ENCODE measurements at places on chromosomes 2 and 18. TPM values are rescaled to one million over a fixed set of nuclear protein-coding genes. Genes with fewer than 3 reads are reported as not detected.

Gene IRS1
- polyA plus RNA-seq: 13.4 TPM

DNA sequence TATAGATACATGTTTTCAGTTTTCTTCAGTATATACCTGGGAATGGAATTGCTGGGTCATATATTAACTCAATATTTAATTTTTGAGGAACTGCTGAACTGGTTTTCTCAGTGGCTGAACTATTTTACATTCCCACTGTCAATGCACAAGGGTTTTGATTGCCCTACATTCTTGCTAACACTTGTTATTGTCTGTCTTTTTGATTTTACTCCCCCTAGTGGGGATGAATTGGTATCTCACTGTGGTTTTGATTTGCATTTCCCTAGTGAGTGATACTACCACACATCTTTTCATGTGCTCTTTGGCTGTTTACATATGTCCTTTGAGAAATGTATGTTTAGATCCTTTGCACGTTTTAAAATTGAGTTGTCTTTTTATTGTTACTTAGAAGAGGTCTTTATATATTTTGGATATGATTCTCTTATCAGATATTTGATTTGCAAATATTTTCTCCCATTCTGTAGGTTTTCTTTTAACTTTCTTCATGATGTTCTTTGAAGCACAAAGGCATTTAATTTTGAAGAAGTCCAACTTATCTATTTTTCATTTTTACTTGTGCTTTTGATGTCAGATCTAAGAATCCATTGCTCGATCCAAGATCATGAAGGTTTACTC, 36.2 kb downstream of the ASB1 start:
- no peak for DNase-seq

DNA sequence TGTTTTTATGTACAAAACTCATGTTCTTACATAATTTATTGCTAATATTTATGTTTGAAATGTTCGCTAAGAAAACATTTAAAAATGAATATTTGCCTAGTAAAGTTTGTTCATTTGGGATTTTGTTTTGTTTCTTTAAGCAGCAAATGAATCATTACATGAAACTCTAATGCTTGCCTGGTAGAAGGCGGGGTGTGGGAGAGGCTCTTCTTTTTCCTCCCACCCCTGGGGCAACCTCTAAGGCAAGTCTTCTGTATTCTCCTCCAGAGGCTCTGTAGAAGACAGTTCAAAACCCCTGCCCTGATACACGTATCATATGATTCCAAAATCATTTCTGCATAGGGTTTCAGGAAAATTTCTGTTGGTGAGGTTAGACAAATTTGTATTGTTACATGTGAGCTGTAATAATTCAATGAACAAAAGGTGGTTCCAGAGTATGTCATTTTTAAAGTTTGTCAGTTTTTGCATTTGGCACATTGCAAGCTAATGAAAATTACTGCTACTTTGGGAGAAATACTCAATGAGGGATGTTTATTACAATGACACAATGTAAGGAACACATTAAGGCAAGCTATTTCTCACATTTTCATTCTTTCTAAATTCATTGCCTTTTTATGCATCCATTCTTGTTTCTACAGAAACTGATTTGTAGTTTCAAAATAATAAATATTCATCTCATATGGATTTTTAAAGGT, 302.3 kb upstream of the UBE2E3 start:
- DNase-seq: no peak

DNA sequence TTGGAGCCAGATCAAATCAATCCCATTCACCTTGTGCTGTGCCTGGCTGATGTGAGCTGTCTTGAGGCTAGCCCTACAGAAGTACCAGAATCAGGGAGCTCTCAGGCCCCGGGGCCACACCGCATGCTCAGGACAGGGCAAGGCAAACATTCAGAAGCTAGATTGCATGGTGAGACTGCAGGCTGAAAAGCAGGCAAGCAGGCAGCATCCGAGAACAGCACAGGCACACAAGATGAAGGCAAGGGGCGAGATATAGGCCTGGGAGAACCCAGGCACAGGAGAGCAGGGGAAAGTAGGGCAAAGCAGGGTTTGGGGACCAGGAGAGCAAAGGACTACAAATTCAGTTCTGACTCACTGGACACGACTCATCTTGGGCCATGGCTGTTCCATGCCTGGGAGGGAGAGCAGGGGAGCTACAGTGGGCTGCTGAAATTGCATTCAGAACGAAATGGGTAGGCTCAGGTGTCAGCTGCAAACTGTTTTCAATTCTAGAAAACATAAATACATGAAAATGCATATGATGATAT, 59.6 kb downstream of the GALNT14 start:
- no peak for DNase-seq

Gene GREB1L
- 2.1 TPM for polyA plus RNA-seq

DNA sequence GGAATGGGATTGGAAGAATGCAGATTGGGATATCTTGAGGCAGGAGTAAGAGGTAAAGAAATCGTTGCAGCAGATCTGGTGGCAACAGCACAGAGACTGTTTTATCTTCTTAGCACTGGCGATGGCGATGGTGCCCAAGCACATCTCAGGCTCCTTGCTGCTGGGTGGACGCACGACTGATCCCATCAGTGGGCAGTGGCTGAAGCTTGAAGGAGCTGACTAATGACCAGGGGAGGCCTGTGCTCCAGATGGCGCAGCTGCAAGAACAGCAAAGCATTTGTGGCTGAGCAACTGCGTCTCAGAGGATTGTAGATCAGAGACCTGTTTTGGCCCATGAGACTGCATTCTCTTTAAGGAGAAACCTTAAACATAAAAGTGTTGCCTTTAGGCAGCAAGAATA, 54.6 kb downstream of the GALR1 start:
- no peak for DNase-seq

Gene GKN2
- polyA plus RNA-seq: not detected

Measured in left renal cortex interstitium (tissue), 4 donors.